ENCODE measurements at places on chromosomes 3 and 15.
A peak's percentile ranks its signal among the peaks of the same experiment; 100 is the strongest.

DNA sequence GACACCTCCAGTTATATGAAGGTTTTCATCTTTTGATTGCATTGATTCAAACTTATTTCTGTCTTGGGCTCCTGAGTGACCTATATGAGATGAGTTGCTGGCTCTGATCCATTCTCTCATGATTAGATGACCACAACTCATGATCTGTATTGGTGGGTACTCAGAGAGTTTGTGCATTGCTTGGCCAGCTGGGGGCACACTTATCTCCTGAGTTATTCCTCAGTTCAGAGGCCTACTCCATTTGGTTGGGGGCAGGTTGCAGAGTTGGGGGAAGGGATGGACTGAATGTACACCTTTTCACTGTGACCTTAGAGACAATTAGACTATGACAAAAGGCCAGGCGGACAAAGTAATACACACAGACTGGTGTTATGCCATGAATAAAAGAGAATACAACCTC lies 166.2 kb upstream of the SEMA6D start:
- DNase-seq = no peak

GRCh38 chr3:36729204-36730056 lies 34.9 kb downstream of the DCLK3 start:
- peak; percentile 2 for DNase-seq

DNA sequence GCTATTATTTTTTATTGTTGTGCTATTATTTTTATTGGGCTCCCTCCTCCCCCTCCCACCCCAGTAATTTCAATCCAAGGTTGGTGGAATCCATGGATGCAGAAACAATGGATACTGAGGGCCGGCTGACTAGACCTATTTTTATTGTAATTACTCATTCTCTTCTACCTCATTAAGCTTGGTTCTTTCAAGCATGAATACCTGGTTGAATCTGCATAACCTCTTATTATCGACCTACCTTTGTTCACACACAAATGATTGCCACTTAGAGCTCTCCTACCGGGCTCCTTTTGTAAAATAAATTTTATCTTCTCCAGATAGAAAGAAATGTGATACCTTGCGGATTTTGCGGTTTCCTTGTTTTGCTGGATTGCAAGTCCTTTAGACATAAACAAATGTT lies 31.6 kb downstream of the BTD start:
- no peak for DNase-seq

- no peak for DNase-seq
Measured at GRCh38 chr3:53092216-53092615, 38.0 kb downstream of the RFT1 start.

DNA sequence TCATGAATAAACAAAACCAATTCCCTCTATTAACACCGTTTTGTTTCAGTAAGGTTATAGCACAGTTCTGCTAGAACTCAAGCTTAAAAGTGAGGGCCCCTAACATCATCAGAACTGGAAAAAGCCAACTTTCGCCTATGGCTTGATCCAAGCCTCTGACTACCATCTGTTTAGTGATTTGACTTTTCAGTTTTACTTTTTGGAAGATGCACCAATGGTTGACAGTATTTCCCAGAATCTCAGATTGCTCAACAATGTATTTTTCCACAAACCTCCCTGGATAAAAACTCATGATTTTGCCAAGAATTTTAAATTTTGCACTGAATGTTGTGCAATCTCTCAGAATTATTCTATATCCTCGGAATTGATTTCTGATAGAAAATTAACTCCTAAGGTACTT lies 190.7 kb downstream of the LSAMP start:
- no peak for DNase-seq

DNA sequence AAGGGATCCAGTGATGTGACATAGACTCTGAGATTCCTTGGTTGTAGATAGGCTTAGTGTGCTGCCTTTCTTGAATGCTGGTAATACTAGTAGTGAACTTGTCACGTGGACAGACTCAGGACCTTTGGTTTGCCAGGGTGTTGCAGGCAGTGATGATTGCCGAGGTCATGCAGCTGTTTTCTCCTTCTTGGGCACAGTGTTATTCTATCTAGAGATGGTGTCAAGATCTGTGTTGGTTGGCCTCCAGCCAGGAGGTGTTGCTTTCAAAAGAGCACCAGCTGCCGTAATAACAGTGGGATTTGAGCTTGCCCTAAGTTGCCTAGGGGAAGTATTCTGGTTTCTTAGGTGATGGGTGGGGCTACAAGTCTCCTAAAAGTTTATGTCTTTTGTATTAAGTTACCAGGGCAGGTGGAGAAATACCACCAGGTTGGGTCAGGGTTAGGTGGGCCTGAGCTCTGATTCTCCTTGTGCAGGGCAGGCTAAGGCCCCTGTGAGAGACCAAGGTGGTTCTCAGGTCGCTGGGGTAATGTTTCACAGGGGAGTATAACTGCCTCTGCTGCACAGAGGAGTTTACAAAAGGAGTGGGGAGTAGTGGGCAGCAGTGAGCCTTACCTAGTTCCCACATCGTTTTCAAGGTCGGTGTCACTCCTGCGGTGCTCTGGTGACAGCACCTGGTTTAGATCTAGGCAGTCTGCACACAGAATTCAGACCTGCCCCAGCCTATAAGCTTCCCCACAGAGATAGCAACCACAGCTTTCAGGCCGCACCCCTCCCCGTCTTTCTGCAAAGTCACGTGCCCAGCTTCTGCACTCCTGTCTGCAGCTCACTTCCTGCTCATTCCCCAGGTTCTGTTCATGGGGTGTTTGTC lies 350.3 kb downstream of the DOCK3 start:
- DNase-seq = no peak

GRCh38 chr3:57142411-57142723 lies 22.8 kb downstream of the IL17RD start:
- DNase-seq = no peak

- no peak for DNase-seq
Measured at GRCh38 chr3:114464548-114464947, 170.7 kb downstream of the TIGIT start.

DNA sequence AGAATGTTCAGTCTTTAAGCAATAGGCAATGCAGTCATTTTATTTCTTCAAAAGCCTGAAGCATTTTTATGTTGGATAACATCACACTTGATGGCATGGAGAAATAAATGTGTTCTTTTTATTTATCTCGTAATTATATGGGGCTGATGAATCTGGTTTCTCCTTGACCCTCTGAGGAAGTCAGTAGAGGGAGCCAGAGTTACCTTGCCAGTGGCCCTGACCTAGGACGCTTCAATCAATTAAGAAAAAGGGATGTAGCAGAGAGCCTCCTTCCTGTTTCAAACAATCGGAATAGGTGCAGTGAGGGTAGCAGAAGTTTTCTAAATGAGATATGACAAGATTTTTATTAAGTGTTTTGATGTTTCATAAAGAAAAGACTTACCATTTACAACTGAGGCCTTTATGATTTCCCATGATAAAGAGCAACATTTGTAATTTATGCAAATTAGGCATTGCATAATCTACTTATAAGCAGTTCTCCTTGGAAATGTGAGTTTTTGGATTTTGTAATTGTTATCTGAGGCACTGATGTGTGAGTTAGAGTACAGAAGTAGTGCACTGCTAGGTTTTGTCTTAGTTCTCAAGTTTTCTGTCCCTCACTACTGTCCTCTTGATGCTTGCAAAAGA lies 129.1 kb downstream of the RAP2B start:
- DNase-seq = peak; percentile 0

- DNase-seq = no peak
Measured at GRCh38 chr3:136714020-136714419, 38.2 kb downstream of the STAG1 start.

DNA sequence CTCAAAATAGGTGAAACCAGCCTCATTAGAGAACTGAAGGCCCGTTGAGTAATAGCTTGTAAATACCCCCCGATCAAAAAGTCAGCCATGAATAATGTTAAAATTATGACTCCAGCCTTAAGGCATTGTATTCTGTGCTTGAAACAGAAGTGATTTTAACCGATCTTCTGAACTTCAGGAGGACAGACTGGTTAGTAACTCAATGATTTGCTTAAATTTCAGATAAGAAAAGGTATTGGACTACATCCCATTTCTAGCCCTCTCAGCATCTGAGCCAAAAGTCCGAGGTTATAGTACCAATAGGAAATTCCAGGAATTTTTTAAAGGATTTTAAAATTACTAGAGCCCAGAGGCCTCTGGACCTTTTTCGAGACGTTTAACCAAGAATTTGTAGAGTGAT lies 67.7 kb upstream of the FGF12 start:
- no peak for DNase-seq

DNA sequence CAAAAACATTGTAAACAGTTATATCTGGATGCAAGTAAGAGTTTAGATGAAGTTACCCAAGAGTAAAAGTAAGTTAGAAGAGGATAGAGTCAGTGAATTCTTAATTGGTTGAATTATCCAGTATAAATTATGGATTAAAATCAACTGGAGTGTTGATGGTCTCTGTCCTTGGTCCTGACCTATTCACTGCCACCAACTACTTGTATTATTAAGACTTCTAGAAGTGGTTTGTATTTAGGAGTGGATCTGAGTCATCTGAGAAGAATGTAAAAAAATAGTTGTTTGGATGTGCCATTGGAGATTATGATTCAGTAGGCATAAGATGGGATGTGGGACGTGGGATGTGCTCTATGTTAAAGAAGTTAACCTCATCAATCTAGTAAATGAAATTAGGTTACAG lies 86.4 kb downstream of the SYNPR start:
- no peak for DNase-seq

GRCh38 chr3:59510576-59510975 lies 460.8 kb upstream of the CFAP20DC start:
- DNase-seq = no peak

DNA sequence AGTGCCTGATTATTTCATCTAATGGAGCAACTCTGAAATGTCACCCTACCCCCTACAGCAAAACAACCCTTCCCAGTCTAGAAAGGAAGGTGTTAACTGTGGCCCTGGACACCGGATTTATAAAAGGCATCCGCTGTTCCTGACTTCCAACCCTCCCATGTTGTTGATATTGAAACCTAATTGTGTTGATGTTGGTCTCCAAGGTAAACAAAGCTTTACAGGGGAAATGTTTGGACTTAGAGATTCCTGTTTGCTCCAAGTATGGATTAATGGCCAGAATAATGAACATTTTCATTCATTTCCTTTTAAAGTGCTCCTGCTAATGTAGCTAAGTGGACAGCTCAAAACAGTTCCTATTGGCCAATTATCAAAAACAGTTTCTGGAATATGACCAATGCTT lies 19.4 kb upstream of the LMCD1 start:
- no peak for DNase-seq
